Urinary bladder (tissue), 4 donors: ENCODE measurements at places on chromosomes 7 and 10.

GRCh38 chr10:64396105-64396708, 875.0 kb downstream of the REEP3 start:
- DNase-seq = peak; percentile 8

- DNase-seq = no peak
These were observed 657.6 kb downstream of the PARD3 start for GRCh38 chr10:34157501-34157900.

GRCh38 chr10:75938380-75939122, 507.1 kb downstream of the LRMDA start:
- DNase-seq = no peak

- DNase-seq = no peak
These were observed 138.7 kb downstream of the MAPK8 start for GRCh38 chr10:48444861-48445841.

DNA sequence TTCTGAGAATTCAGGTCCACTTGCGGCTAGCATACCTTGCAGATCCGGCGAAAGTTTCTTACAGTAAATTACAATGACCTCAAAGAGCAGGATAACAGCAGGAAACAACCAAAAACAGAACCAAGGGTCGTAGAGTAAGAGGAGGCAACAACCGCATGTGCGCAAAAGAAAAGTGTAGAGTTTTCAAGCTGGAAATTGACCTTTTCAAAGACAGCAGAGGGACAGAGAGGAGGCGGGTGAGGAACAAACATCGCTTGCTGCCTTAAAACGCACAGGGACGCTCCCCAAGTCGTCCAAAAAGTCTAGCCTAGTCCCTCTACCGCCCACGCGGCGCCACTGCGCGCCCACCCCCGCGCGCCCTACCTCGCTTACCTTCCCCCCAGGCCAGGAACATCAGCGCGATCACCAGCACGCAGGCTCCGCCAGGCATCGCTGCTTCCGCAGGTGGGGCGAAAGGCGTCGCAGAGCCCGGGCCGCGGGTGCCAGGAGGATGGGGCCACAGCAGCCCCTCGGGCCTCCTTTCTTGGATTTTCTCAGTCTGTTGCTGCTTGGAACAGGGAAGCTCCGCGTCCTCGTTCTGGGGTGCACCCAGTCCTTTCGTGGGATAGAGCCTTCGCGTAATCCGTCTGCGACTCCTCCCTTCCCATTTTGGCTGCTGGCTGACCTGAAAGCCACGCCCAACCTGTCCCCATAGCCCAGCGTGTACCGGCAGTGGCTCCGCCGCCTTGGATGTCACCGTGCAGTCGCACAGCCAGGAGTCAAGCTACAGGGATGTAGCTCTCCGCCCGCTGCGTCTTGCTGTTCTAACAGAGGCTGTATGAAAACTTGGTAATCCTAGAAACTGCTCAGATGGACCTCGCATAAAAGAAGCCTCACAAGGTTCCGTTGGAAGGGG, at the start of gene VWDE:
Gene VWDE, minus strand, starts transcription at position 579 of the 895 bp plus-strand sequence. Its CDS starts 149 bp downstream, at position 430.
- DNase-seq = no peak

- no peak for DNase-seq
These were observed 85.6 kb upstream of the FRMD4A start for GRCh38 chr10:14416308-14416700.

GRCh38 chr10:53843736-53844362, 957.2 kb downstream of the PCDH15 start:
- no peak for DNase-seq

- no peak for DNase-seq
These were observed 9.6 kb downstream of the DGKB start for GRCh38 chr7:14892961-14893360.

- DNase-seq = no peak
These were observed 8.1 kb downstream of the CRYGN start for GRCh38 chr7:151431768-151432311.
